ENCODE measurements at places on chromosomes 4 and X.

- no peak for DNase-seq
Measured at GRCh38 chr4:173449380-173449717, 50.4 kb upstream of the SCRG1 start.

GRCh38 chrX:15373976-15374375, 10.2 kb downstream of the VEGFD start:
- DNase-seq, result no peak

- DNase-seq, result no peak
Measured at GRCh38 chr4:177573507-177573906, 131.3 kb upstream of the AGA start.

DNA sequence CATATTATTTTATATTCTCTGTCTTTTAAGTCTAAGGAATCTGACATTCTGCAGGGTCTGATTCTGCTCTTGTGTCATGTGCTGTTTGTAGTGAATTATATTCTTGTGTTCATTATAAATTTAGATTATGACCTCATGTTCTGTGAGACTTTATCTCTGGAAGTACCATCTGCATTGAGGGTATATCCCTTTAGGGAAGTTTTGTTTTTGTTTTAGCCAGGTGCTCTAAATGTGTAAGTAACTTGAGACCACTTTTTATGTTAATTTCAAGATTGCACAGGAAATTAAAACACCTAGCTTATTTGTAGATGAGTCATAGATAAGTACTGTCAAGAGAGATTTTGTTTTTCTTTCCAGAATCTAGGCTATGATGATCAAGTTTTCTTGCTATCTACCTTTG, 35.0 kb upstream of the DKK2 start:
- DNase-seq, result no peak

- DNase-seq, result no peak
Measured at GRCh38 chrX:50198348-50198747, 2.5 kb downstream of the AKAP4 start.

DNA sequence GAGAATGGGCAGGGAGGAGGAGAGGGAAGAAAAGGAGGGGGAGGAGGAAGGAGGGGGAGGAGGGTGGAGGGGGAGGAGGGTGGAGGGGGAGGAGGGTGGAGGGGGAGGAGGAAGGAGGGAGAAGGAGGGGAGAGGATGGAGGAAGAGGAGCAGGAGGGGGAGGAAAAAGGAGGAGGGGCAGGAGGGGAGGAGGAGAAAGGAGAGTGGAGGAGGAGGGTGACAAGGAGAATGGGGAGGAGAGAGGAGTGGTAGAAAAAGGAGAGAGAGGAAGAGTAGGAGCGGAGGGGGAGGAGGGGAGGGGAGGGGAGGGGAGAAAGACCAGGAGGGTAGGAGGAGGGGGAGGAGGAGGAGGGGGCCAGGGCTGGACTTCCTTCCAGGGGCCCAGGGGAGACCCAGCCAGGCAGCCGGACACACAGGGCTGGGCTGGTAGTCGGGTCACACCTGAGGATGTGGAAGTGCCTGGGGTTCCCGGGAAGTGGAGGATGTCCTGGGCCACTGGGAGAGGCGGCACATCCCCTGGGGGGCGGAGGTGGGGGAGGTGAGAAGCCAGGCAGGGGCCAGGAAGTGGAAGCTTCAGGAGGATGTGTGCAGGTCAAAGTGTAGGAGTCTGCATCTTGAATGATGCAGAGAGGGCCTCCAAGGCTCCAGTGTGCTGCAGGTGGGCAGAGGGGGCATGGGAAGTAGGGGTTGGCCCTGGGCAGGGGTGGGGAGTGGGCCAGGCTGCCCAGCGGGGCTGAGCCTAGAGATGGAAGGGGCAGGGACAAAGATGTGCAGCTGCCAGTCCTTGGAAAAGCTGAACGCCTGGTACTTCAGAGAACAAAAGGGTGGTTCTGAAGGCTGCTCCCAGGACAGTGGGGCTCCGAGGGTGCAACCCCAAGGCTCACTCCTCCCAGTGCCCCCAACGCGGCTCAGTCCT, 18.8 kb downstream of the IL3RA start:
- no peak for DNase-seq

GRCh38 chrX:105618393-105619101, 203.8 kb upstream of the NRK start:
- no peak for DNase-seq

DNA sequence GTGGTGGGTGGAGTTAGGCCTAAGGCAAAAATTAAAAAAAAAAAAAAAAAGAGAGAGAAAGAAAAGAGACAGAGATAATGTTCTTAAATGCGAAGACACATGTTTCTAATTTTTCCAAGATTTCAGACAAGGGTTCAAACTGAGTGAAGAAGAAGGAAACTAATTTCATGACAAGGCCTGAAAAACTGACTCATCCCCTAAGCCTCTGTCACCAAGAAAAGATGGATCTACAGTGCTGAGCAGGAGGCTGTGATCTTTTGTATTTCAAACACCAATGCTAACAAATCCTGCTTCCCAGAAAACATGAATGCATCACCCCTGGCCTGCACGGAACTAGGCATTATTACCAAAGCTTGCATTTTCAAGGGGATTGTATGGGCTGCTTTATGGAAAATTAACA, 75.3 kb downstream of the PPARGC1A start:
- DNase-seq, result no peak

- DNase-seq, result peak; percentile 17
Measured at GRCh38 chr4:109278594-109279031, 23.8 kb downstream of the COL25A1 start.

DNA sequence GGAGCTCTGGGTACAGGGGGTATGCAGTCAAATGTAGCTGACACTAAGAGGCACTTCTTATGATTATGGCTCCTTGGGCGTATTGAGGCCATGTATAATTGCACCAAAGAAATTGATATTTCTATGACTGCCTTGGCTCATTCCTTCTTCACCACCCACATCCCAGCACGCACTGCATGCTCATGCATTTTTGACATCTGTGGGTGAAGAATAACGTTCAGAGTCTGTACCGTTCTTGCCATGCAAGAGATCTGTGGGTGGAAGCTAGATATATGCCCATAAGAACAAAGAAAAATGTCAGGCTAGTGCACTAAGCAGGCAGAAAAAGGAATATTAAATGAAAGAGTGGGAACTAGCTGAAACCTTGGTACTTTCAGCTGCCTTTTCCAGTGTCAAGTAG, 93.4 kb downstream of the EMCN start:
- no peak for DNase-seq

GRCh38 chr4:86132468-86132867, 227.4 kb downstream of the MAPK10 start:
- DNase-seq, result no peak

DNA sequence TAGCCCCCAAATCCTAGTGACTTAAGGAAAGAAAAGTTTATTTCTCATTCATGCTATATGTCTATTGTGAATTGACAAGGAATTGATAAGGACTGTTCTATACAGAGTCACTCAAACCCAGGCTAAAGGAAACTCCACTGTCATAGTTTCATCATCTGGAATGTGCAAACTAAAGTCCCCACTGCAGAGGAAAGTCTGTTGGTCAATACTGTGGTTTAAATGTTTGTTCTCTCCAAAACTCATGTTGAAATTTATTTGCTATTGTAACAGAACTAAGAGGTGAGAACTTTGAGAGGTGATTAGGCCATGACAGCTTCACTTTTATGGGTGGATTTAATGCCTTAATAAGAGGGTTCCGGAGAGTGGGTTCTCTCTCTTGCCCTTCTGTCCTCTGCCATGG, 149.6 kb downstream of the COX18 start:
- DNase-seq, result no peak

GRCh38 chr4:2354760-2355159, 63.7 kb downstream of the ZFYVE28 start:
- DNase-seq, result no peak

GRCh38 chrX:142819461-142819860, 206.3 kb upstream of the SPANXN4 start:
- no peak for DNase-seq

GRCh38 chr4:126051689-126052424, 737.1 kb downstream of the FAT4 start:
- no peak for DNase-seq

GRCh38 chr4:20248155-20248558, 3.5 kb upstream of the SLIT2 start:
- DNase-seq, result peak; percentile 32

GRCh38 chrX:47849778-47850177, 13.1 kb downstream of the ZNF81 start:
- DNase-seq, result no peak

DNA sequence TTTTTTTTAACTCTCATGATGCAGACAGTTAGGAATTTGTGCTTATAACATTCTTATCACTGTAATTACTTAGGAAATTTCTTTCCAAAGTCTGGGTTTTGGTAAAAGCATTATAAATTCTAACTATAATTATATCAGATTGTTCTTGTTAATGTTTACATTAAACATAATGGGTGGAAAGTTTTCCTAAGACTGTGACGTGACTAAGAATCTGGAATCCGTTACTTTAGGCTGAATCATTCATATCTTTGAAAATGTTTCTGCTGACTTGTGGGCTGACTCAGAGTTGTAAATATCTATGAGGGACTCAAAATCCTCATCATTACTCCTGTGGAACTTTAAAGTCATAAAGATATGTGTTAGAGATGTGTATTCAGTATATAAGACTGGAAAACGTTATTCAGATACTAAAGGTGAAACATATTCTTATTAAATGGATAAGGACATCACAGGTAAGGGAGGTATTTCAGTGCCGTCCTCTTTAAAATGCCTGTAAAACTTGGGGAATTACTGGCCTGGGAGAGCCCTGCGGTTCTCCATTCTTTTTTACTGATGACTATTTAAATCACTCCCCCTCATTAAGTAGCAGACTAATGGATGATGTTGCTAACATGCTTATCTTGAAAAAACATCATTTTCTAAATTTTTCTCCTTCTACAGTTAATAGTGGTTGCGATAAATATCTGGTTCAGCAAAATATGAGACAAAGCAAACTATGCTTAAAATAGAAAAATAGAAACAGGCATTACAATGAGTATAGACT, 159.0 kb downstream of the DCLK2 start:
- DNase-seq, result no peak

DNA sequence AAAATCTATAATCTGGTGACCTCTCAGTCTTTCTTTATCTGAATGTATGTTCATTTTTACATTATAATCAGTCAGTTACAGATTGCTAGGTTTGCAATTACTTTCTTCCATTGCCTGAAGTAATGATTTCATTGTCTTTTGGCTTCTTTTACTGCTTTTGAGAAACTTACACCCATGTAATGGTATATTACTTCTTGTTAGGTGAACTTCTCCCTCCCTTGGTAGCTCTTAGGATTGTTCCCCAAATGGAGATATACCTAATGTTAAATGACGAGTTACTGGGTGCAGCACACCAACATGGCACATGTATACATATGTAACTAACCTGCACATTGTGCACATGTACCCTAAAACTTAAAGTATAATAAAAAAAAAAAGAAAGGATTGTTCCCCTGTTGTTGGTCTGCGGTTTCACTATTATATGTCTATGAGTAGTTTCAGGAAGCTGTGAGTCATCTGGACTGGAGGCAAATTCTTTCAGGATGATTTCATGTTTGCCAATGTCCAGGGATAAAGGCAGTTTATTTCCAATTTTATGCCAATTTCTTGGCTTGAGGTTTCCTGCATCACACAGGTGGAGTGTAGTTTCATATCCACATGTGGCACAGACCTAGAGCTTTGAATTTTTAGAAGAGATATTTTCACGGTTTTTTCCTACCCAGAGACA, 21.8 kb downstream of the SPANXC start:
- no peak for DNase-seq

DNA sequence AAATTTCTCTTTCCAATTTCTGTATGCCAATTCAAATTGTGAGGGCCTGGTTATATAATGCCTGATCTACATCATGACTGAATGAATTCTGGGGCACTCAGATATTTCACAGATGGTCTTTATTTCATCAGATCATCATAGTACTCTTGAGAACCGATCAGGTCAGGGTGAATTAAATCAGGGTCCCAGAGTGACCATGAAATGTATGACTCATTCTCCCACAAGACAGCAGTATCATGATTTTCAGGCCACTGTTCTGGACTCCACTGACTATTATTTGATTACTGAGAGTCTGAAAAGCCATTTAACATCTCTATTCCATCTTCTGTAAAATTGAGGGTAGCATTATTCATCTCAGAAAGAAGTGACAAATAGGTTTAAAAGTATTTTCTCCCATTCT, 471.5 kb downstream of the ADGRL3 start:
- no peak for DNase-seq

DNA sequence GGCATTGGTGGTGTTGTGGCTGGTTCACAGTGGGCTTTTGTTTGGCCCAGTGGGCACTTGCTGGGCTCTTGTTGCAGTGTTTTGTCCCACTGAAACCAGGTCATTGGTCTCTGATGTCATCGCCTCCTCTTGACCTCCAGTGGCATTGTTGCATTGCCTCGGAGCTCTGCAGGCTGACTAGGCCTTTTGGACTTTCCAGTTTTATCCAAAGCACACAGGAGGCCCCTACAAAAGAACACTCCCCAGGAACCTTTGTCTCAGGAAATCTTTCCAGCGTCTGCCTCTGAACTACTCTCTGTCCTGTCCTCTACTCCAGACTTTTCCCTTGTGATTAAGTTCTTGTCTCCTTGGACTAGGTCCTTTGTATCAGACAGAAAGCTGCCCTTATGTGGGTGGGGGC, 54.8 kb downstream of the COQ2 start:
- no peak for DNase-seq

GRCh38 chr4:167210166-167210565, 24.1 kb downstream of the SPOCK3 start:
- no peak for DNase-seq

DNA sequence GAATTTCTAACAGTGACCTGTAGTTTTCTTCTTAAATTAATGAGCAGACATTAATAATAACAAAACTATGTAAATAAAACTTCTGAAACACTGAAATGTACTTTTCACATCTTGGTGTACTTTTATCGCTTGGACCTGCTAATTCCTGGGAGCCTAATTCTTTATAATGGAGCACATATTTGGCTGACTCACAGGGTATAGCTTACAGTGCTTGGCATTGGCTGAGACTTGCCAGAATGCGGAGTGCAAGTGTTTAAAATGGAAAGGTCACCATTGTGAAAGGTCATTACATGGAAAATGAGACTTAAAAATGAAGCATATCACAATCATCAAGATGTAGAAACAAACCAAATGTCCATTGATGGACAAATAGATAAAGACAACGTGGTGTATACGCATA, 137.3 kb upstream of the PDLIM3 start:
- no peak for DNase-seq

- DNase-seq, result no peak
Measured at GRCh38 chrX:119523664-119524184, 41.5 kb downstream of the STEEP1 start.

DNA sequence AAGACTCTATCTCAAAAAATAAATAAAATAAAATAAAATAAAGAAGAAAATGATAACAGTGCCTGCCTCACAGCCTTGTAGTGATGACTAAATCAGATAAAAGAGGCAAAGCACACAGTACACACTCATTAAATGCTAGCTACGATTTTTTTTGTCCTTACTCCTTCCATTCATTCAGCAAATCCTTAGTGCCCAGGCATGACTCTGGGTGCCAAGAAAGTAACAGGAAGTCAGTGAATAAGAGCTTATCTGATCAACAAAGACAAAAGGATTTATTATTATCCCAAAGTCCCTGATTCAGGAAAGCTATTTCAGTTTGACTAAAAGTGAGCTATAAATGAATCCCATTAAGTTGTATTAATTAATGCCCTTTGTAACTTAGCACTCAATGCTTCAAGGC, 92.7 kb downstream of the SH3KBP1 start:
- no peak for DNase-seq

GRCh38 chr4:20253735-20254409, 2.2 kb downstream of the SLIT2 start:
- no peak for DNase-seq
